Keratinocyte (primary cell): ENCODE measurements at places on chromosomes 13 and 19.
A peak's percentile ranks its signal among the peaks of the same experiment; 100 is the strongest.

DNA sequence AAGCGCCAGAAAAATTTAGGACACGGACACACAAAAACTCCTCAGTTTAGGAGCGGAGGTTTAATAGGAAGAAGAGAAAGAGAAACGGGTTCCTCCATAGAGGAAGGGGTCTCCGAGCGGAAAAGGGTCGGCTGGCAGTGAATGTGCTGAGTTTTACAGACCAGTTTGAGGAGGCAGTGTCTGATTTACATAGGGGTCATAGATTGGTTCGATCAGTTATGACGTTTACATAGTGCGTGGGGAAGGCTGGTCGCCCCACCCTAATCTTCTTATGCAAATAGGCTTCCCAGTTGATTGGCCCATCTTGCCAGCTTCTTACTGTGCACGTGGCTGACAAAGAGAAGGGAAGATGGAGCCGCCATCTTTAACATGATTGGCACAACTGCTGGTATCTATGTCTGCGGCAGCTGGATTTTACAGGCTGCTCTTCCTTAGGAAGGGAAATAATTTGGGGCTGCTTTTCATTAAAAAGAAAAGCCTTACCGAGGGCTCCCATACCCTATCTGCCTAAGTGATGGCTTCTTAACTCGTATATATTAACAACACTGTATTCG is 1.2 kb upstream of the ZNF225 start:
- DNase-seq = peak; percentile 33

DNA sequence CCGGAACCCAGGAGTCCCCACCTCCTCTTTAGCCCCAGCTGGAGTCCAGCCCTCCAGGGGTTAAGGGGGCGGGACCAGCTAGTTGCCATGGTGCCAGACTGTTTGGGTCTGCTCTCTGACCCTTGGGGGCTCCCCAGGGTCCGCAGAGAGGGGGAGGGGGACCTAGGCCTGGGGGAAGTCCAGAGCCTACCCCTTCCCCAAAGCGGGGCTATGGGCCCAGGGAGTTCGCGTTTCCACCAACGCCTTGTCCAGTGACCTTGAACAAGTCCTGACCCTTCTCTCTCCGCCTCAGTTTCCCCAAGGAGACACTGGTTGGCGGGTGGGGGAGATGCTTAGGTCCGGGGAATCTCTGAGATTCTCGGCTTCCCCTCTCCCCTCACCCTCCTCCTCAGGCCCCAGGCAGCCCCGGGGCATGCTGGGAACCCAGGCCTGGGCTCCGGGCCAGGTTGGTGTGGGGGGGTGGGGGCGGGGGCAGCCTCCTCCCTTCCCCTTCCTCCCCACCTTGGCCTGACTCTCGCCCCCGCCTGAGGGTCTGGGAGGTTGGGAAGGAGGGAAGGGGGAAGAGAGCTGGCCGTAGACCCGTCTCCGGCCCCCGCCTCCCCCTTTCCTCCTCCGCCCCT is 2.6 kb upstream of the SPACA6 start:
- DNase-seq = no peak

- DNase-seq = no peak
Measured at GRCh38 chr13:114132419-114133121, at the start of gene RASA3. Gene RASA3, minus strand, starts transcription at chr13:114132623. Its CDS starts 134 bp downstream, at chr13:114132489.

DNA sequence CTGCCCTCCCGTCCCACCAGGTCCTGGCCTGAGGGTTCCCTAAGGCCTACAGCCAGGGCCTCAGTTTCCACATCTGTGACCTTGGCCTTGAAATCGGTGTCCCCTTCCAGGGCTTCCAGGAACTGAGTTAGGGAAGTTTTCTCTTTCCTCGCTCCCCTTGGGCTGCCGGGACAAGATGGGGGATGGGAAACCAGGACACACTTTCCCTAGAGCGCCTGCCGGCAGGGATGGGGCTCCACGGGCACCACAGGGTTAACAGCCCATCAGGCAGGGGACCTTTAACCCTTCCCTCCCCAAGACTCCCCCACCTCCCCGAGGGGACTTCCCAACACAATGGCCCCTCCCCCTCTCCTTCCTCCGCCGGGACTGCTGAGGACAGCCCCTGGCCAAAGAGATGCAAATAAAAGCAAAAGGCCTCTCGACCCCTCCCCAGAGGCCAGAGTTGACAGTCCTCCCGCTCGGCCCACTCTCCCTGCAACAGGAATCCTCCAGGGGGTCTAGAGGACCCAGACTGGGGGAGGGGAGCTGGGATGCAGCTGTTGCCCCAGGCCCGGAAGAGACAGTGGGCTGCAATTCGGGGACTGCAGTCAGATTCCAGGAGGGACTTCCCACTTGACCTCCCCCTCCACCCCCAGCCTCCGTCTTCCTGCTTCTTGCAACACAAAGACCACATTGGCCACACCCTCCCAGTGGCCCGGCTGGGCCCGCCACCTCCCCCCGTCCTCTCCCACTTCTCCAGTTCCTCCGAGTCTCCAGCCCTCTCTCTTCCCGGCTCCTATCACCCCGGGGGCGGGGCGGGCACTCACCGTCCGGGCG is 3.4 kb downstream of the BBC3 start:
- DNase-seq = no peak

DNA sequence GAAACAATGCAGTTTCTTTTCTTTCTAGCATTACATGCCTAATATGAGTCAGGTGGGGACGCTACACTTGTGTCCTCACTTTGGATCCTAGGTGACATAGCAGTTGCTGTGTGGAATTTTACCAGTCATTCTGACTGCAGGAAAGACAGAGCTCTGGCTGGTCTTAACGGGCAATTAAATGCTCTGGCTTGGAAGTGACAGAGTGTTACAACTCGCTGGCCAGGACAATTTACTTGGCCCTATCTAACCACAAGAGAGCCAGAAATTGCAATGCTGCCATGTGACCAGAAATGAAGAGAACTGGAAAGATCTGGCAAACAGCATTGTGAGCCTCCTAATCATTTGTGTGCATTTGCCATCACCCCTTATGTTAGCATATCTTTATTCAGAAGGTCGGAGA is 351.1 kb downstream of the DCT start:
- no peak for DNase-seq

- DNase-seq = no peak
Measured at GRCh38 chr13:39170711-39171110, 132.5 kb downstream of the NHLRC3 start.

DNA sequence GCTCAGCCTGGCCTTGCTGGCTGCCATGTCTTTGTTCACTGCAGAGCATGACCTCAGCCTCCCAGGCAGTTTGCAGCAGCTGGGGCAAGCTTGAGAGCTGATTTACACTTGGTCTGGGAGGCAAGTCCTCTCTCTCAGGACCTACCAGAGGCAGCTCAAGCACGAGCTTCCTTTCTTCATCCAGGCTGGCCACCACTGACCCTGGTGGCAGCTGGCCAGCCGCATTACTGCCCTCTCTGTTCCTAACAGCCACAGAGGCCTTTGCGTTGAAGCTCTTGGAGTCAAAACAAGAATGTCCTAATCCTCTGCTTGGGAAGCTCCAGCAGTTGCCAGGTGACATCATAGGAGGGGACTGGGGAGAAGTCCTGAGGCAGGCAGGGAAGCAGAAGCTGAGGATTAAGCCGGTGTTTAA is 85.7 kb downstream of the NUFIP1 start:
- no peak for DNase-seq

DNA sequence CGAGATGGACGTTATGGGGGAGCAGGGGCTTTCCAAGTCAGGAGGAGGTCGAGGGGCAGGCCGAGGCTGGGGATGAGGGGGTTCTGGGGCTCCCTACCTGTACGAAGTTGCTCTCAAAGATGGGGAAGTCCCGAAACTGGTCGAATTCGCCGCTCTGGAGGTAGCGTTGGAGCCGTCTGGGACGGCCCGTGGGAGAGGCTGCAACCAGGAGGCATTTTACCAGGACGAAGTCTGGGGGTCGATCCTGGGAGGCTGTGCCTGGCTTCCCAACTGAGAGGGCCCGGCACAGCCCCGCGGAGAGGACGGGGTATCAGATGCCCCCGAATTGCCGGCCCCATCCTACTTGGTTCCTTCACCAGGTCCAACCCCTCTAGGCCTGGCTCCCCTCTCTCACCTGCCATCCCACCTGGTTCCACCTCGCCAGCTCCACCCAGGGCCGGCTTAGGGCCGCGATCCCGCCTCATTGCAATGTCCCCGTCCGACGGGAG is 527 bp upstream of the EMC10 start:
- DNase-seq = no peak

DNA sequence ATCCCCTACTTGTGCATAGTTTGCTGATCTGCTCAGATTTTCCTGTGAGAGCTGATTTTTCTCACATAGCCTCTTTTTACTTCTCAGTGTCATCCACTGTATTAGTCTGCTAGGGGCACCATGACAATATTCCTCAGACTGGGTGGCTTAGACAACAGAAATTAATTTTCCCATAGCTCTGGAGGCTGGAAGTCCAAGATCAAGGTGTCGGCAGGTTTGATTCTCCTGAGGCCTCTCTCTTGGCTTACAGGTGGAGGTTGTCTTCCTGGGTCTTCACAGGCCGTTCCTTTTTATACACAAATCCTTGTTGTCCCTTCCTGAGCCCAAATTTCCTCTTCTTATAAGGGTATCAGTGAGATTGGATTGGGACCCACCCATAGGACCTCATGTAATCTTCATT is 9.2 kb downstream of the LRCH1 start:
- DNase-seq = no peak

DNA sequence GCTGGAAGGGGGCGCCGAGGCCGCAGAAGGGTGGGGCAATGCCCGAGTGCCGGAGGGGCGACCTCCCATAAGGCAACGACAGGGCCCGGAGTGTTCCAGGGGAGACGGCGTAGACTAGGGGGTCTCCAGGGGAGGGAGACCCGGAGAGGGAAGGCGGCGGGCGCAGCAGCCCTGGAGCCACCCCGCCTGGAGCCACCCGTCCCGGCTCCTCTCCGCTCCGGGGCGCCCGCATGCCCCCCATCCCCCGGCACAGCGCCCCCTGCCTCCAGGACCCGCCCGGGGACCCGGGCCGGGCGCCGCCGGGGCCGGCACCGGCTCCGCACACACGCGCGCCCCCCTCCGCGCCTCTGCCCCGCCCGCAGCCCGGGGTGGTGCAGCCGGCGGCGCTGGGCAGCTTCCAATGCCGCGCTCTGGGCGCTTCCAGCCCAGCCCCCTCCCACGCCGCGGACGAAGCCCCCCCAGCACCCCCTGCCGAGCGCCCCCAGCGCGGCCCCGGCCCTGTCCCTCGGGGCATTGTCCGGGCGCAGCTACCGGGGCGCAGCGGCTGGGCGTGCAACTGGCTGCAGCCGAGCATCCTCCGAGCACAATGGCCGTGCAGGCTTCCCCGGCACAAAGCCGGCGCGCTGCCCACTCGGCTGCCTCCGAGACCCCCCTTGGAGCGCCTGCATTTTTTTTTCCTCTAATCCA is 519 bp downstream of the PTPRS start:
- DNase-seq = no peak

- no peak for DNase-seq
Measured at GRCh38 chr13:28494778-28495537, at the start of gene FLT1. Gene FLT1, minus strand, starts transcription at chr13:28495128. Its CDS starts 285 bp downstream, at chr13:28494843.
